ENCODE measurements at places on chromosomes 12 and 14.

GRCh38 chr12:57044889-57045288, 5.0 kb downstream of the MYO1A start:
- no peak for DNase-seq

- DNase-seq, result no peak
Measured at GRCh38 chr12:30120522-30120921, 336.8 kb upstream of the TMTC1 start.

- no peak for DNase-seq
Measured at GRCh38 chr14:100530270-100531072, 56.7 kb downstream of the BEGAIN start.

DNA sequence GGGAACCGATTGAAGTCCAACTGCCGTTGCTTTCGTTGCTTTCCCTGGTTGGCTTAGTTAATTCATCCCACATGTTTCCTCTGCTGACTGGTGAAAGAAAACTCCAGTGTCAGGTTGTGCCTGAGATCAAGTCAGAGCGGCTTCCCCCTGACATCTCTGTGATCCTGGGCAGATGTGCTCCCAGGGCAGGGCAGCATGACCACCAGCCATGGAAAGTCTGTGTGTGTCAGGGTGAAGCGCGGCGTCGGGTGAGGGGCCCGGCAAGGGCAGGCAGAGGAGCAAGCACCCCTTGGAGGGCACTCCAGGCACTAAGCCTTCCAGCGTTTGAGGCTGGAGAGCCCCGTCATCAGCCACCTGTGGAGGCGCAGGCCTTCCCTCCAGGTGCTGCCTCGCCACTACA, 54.5 kb upstream of the IGF1 start:
- DNase-seq, result no peak

- peak; percentile 74 for DNase-seq
Measured at GRCh38 chr14:76846331-76847047, 20.3 kb downstream of the LRRC74A start.

GRCh38 chr12:131871677-131872076, 22.7 kb upstream of the ULK1 start:
- no peak for DNase-seq

- peak; percentile 48 for DNase-seq
Measured at GRCh38 chr14:59632381-59632780, 55.8 kb upstream of the CCDC175 start.

DNA sequence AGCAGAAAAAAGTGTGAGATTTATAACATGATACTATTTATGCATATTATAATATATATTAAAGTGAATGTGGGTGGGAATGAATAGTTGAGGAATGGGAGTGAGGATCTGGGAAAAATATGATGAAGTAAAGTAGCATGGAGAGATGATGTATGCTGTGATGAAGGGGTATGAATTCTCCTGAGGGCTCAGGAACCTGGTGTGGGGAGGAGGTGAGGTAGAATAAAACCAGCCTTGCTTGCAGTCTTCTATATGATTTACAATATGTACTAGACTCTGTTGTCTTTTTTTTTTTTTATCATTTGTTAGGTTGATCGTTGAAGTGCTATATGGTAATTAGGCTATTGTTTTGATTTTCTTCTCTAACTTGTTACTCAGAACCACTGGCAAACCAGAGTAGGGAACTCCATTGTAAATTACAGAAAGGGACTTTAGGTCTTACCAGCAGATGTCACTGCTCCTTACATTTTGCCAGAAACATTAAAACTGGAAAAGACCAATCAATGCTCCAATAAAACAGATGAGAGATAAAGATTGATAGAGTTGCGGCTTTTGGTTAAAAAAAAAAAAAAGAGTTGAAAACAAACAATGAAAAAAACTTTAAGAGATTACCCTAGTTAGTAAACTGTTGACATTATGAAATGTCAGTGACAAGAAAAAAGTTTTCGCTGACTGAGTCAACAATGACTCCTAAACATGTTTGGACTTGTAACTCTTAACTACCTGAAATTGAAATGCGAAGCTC, 39.9 kb downstream of the ATL1 start:
- DNase-seq, result peak; percentile 75

GRCh38 chr12:8491646-8492530, 21.4 kb upstream of the CLEC4D start:
- no peak for DNase-seq

DNA sequence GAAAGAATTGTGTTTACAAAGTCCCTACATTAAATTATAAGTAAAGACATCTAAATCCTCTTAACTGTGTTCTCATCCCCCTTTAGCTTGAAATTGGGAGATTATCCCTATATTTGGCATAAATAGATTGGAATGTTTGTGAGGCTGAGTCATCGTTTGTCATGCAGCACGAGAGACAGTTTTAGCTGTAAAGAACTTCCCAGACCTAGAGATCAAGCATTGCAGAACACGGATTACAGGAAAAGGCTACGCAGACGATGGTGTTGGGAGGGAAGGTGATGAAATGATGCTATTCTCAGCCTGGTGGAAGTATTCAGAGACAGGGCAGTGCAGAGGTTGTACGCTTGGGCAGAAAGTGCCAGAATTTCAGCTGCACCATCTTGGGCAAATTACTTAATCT, 93.8 kb downstream of the PTPRB start:
- DNase-seq, result no peak

- no peak for DNase-seq
Measured at GRCh38 chr12:66859751-66860440, 181.0 kb upstream of the GRIP1 start.

DNA sequence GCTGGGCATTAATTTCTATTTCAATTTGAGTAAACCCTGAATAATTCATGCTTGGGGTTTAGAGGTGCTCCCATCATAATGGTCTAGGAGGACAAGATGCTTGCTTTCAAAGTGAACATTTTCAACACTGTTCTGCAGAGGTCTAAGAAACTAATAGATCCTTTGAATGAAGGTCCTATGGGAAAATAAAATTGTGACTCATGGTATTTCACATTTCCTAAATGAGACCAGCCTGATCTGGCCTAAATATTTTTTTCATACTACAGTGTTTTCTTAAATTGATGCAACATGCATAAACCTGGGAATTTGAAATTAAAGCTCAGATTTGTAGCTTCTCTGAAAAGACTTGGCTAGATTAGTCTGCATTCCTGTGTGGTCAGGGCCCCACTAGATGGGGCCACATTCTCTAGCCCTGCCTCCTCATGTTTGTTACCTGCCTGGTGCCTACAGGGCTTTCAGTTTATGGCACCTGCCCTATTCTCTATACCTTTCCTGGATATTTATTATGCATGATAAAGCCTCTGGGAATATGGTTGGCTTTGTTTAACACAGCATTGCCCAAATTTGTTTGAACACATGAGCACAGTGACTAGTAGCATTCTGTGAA, 112.7 kb downstream of the METTL25 start:
- DNase-seq, result no peak

DNA sequence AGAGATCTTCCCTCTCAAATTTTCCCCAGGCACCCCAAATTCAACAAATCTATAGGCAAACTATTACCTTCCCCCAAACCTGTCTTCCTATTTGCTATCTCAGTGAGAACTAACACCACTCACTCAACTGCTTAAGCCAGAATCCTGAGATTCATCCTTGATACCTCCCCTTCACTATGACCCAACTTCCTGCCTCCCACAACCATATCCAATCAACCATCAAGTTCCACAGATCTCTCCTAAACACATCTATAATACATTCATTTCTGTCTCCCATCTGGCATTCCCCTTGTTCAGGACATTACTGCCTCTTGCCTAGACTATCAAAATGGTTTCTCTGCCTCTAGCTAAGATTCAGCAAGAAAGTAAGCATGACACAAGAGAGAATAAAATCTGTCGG, 21.3 kb downstream of the YAF2 start:
- DNase-seq, result no peak
